Activated CD4-positive, alpha-beta T cell treated with anti-CD3 and anti-CD28 coated beads, Interleukin-2, amount 50 U/mL, for 4 hours (primary cell): ENCODE measurements at places on chromosomes 1 and 21.
A peak's percentile ranks its signal among the peaks of the same experiment; 100 is the strongest.

- peak; percentile 50 for DNase-seq
Observed at GRCh38 chr1:152461544-152461943, 47.5 kb upstream of the CRNN start.

- DNase-seq = no peak
Observed at GRCh38 chr1:246709835-246710234, 14.4 kb upstream of the SCCPDH start.

DNA sequence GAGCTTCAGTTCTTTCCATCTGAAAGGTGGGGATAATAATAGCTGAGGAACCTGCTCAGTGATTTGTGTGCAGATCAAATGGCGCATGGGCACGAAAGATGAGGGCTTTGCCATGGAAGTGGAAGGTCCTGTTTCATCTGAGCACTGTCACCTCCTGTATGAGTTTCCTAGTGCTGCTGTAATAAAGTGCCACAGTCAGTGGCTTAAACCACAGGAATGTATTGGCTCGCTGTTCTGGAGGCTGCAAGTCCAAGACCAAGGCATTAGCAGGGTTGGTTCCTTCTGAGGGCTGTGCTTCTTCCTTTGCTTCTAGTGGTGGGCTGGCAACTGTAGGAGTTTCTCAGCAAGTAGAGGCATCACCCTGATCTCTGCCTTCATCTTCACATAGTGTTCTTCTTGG is 51.1 kb upstream of the RBM15 start:
- DNase-seq = no peak

DNA sequence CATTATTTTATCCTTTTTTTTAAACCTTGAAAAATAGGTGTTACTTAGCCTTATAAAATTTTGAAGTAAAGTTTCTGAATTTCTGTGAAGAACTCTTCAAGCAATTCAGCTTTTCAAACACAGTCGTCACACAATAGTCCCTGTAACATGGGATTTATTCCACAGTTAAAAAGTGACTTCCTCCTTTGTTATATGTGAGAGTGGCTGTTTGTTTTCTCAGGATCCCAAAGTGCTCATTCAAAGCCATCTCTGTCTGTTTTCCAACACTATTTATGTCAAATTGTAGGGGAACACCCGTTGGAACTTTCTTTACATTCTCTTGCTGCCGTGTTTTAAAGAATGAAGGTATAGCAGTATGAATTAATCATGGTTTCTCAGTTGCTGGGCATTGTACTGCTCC is 80.8 kb upstream of the GPR52 start:
- no peak for DNase-seq

DNA sequence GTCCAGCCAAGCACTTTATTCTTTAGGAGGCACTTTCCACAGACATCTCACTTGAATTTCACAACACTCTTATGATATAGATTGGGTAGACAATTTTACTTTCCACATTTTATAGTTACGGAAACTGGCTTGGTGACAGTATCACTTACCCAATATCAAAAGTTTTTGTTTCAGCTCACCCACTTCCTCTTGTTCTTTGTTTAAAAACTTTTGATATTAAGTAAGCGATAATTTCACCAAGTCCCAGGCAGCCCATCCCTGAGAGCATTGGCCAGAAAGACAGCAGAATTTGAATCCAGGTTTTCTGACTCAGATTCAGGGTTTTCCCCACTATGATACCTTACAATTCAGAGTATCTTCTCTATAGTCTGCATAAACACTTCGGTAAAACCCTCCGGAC is 60.0 kb downstream of the LRIG2 start:
- no peak for DNase-seq
